ENCODE measurements at places on chromosomes 2 and 18. TPM values are rescaled to one million over a fixed set of nuclear protein-coding genes. Genes with fewer than 3 reads are reported as not detected.

The TIGD1 gene
- total RNA-seq = 10.6 TPM

GRCh38 chr2:854460-854859 is 96.2 kb upstream of the SNTG2 start:
- no peak for DNase-seq

DNA sequence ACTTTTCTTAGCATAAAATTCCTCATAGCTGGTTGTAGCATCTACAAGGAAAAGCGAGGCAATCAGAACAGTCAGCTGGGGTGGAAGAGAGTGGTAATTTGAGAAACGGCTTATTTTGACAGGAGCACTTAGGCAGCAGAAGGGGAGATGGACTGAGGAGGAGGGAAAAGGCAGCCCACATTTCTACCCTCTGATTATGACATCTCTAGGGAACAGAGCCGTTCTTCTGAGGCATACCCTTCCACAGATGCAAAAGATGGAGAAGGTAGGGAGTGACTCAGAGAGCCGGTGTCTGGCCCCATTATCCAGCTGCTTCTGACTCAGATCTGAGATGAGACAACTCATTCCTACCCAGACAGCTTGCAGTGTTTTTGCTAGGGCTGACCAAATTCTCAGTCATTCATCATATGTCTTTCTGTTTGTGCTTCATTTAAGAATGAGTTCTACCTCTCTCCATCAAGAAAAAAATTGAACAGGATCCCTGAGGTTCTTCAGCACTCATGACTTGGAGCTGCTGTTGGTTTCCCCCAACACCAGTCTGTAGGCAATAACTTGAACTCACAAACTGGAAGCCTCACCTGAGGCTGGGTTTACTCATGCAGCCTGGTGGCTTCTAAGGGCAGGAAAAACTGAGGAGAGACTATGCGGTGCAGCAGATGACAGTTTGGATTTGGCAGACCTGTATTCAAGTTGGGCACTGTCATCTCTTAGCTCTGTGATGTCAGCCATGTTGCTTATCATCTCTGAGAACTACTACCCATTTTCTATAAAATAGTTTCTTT is 15.9 kb upstream of the SEC11C start:
- DNase-seq = no peak

The DTNA gene
- total RNA-seq = 46.5 TPM

The ARHGEF33 gene
- total RNA-seq = 2.4 TPM

DNA sequence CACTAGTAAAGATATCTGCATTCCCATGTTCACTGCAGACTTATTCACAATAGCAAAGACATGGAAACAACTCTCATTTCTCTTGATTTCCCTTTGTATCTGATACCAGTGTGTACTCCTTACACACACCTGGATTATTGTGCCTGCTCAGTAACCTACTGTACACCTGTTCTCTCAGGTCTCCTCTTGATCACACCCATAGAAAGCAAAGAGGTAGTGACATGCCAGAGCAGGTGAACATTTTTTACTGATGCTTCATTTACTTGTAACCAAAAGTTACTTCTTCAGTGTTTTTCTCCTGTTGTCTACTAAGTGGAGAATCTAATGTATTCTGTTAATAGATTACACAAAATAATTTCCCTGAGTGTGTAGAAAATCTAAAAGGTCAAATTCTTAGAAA is 46.8 kb downstream of the CDH19 start:
- no peak for DNase-seq

GRCh38 chr2:15948704-15948957 is 8.3 kb downstream of the MYCN start:
- no peak for DNase-seq

GRCh38 chr2:8502316-8502715 is 179.5 kb upstream of the ID2 start:
- DNase-seq = no peak

The ECEL1 gene
- 2.4 TPM for total RNA-seq

DNA sequence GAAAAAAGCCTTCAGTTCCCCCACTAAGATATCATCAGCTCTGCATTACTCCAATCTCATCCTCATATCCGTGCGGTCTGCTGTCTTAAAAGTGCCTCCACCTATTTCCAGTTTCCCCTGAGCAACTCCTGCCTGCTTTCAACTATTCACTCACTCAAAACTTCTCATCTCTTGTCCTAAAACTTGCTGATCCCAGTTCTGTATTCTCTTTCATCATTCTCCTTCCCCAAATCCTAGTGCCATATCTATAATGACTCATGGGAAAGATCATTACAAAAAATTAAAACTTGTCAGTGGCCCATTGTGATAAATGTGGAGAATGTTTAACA is 20.0 kb downstream of the ACVR1 start:
- no peak for DNase-seq

DNA sequence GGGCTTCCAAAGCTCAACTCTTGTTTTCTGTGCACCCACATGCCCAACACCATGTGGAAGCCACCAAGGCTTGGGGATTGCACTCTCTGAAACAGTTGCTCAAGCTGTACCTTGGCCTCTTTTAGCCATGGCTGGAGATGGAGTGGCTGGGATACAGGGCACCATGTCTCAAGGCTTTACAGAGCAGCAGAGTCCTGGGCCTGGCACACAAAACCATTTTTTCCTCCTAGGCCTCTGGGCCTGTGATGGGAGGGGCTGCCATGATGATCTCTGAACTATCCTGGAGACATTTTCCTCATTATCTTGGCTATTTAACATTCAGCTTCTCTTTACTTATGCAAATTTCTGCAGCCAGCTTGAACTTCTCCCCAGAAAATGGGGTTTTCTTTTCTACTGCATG is 179.7 kb upstream of the LRP1B start:
- no peak for DNase-seq

DNA sequence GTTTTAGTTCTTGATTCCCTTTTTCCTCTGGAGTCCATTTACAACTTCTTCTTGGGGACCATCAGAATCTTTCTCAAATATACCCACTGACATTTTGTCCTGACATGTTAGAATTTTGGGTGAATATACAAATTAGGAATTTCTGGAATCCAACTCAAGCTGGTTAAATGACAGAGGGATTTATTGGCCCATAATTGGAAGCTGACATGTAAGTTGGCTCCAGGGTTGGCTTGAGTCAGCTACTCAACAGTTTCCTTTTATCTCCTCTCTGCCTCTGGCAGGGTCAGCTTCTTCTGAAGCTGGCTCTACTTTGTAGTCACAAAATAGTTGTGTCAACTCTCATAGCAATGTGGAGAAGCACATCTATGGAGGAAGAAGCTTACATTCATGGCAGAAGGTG is 36.6 kb upstream of the PPP1R1C start:
- no peak for DNase-seq

The CYS1 gene
- total RNA-seq = 0.82 TPM

DNA sequence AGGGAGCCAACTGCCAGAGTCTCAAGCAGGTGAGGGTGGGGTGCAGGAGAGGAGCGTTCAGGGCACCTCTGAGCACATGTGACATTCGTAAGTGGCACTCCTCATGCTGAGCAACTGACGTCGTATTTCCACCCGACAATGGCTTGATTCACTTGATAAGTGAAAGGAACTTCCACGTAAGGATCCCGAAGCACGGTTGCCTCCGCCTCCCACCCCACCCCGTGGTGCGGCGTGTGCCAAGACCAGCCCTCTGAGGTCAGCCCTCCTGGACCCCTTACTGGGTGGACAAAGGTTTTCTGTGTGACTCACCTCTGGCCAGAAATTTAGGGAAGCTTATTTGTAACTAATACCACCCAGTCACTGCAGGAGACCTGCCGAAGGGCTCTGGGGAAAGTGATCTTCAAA is 59.9 kb downstream of the AGAP1 start:
- no peak for DNase-seq

GRCh38 chr18:32389858-32390257 is 80.8 kb downstream of the GAREM1 start:
- DNase-seq = no peak

The IL36RN gene
- not detected for total RNA-seq
